ENCODE measurements at places on chromosomes 5 and 9. TPM values are rescaled to one million over a fixed set of nuclear protein-coding genes. Genes with fewer than 3 reads are reported as not detected.

- peak; percentile 97 for DNase-seq
These were observed at the start of gene RMI1 for GRCh38 chr9:83980395-83981125. RMI1 (plus strand) TSS chr9:83980805; CDS start chr9:84000987, 20,182 bp downstream.

- DNase-seq, result no peak
These were observed 5.9 kb downstream of the SLC35A4 start for GRCh38 chr5:140570488-140570887.

GRCh38 chr5:36641431-36641830 is 35.0 kb downstream of the SLC1A3 start:
- no peak for DNase-seq

- DNase-seq, result peak; percentile 49
These were observed 188.4 kb downstream of the SNCAIP start for GRCh38 chr5:122500245-122501088.

Gene PLAC8L1
- total RNA-seq, result 0.80 TPM

DNA sequence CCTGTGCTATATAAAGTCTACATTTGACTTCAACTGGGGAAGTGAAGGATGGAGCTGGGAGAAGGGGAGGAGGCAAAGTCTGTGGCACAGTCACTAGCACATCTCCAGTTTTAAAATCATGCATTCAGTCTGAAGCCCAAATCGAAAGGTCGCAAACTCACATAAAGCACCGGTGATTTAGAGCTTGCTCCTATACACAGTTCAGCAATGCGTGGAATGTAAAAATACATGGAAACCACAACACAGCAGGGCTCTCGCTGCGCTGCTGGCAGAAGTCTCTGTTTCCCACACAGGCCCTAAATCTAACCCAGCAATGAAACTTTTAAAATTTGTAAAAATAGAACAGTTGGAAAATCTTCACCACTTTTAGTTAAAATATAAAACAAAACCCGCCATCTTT is 68.2 kb downstream of the EBF1 start:
- no peak for DNase-seq

DNA sequence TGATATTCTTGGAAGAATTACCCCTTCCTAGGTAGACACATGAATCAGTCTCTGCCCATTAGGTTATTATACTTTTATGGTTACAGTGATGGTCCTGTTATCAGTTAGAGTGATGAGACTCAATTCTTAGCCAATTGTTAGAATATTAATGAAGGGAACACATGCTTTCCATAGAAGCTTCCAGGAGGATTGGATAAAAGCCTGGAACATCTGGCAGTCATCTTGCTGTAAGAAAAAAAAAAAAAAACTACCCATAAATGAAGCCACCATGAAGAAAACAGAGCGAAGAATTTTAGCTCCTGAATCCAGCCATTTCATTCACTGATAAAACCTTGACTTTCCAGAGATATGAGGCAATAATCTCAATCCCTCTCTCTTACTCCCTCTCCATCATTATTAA is 262.5 kb upstream of the GRIN3A start:
- no peak for DNase-seq

- DNase-seq, result no peak
These were observed 38.8 kb downstream of the SFXN1 start for GRCh38 chr5:175516933-175517823.

Gene RNF180
- 5.6 TPM for total RNA-seq

GRCh38 chr5:174750711-174751110 is 26.3 kb downstream of the MSX2 start:
- DNase-seq, result no peak

- DNase-seq, result peak; percentile 23
These were observed 289.8 kb downstream of the SPOCK1 start for GRCh38 chr5:137209232-137209809.
